Retina (tissue), 1 donor: ENCODE measurements at places on chromosomes 3 and 15.

GRCh38 chr3:72996121-72996472 lies 514 bp upstream of the PPP4R2 start:
- no peak for DNase-seq

DNA sequence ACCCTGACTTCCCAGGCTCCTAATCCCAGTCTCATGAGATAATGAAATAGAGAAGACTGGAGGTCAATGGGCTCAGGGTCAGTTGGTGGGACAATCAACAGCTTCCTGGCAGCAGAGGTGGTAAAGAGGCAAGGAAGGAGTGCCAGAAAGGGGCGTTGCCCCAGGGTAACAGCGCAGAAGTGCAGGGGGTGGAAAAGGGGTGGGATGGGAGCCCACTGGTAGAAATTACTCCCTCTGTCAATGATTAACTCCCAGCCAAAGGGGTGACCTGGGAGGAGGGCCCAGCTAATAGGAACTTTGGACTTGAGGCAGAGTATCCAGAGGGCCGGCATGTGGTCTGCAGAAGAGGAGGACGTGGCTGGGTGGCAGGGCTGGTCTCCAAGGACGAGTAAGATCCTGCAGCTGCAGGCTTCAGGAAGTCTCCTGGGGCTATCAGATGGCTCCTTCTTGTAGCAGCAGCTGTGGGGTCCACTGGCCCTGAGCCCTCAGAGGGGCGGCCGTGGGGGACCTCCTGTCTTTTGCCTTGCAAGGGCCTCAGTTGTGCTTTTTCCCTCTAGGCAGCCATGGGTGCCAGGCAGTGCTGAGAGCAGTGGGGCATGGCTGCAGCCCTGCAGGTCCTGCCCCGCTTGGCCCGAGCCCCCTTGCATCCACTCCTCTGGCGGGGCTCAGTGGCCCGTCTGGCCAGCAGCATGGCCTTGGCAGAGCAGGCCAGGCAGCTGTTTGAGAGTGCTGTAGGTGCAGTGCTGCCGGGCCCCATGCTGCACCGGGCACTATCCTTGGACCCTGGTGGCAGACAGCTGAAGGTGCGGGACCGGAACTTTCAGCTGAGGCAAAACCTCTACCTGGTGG lies 2.3 kb downstream of the GLYCTK start:
- no peak for DNase-seq

GRCh38 chr3:11563865-11564185 lies 79.9 kb downstream of the VGLL4 start:
- no peak for DNase-seq

- no peak for DNase-seq
Measured at GRCh38 chr3:58141766-58142345, 68.9 kb downstream of the DNASE1L3 start.

DNA sequence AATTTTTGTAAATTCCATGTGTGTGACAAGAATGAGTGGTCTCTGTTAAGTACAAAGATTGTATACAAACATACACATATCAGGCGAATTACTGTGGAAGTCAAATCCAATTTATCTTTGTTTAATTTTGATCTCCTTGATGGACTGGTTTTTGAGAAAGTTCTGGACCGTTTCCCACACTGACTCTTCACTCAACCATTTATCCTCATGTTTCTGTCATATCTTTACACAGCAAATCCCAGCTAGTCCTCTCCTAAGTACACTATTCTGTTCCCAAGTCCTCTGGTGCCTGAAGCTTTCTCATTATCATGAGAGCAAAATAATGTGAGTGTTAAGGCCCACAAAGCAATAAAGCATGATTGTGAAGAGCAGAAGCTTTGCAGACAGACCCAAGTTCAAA lies 189.9 kb downstream of the WNT5A start:
- no peak for DNase-seq

- DNase-seq, result no peak
Measured at GRCh38 chr3:136642711-136643110, 109.5 kb downstream of the STAG1 start.

- DNase-seq, result no peak
Measured at GRCh38 chr15:38036790-38037338, 102.4 kb downstream of the TMCO5A start.

DNA sequence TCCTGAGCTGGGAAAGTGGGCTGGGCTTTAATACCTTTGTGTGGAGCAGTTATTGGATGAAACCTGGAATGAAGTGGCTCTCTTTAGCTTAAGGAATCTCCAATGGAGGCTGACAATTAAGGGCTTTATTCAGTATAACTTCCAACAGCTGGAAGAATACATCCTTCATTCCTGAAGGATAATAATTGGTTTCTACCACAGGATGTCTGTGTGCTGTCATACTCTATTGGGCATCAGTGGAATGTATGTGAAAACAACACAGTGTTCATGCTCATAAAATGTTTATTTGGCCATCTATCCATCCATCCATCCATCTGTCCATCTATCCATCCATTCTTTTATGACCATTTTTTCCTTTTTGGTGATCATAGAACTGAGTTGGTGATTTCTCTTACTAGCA lies 220.7 kb upstream of the GAP43 start:
- no peak for DNase-seq

GRCh38 chr15:22827125-22827524 lies 11.3 kb upstream of the NIPA2 start:
- no peak for DNase-seq

DNA sequence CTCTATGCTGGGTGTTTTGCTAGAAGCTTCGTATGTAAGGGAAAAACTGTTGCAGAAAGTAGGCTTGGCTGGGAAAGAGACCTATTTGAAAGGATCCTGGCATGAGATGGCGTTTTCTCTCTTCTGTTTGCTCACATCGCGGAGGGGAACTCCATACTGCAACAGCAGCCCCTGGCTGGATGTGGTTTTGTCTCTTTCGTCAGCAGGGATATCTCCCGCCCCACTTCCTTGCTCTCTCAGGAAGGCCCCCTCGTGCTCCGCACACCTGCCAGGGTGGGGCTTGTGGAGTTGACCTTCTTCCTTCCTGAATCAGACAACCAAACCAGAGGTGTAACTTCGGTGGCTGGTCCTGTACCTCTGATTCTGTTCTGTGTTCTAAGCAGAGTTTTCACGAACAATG lies 26.4 kb upstream of the MYZAP start:
- no peak for DNase-seq
